CD4-positive, alpha-beta T cell treated with Interleukin-12 subunit alpha and Interleukin-12 subunit beta, for 1 hour (primary cell): ENCODE measurements at places on chromosomes 11 and 22.

- DNase-seq = no peak
These were observed 46.0 kb downstream of the CELF1 start for GRCh38 chr11:47506795-47507562.

DNA sequence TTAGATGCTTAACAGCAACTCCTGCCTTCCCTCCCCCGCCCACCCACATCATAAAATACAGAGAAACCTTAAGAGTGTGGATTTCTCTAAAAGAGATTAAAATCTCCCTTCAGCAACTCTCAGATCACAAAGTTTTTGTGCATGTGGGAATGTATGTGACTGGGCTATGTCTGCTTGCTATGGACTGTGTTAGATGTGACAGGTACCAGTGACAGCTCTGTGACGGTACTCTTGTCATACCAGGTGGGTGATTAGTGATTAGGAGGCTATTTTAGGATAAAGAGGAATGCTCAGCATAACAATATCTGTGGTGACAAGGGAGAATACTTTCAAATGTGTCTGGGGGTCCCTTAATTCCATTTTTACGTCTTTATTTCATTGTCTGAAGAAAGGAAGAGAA, 60.2 kb downstream of the SYT9 start:
- no peak for DNase-seq

DNA sequence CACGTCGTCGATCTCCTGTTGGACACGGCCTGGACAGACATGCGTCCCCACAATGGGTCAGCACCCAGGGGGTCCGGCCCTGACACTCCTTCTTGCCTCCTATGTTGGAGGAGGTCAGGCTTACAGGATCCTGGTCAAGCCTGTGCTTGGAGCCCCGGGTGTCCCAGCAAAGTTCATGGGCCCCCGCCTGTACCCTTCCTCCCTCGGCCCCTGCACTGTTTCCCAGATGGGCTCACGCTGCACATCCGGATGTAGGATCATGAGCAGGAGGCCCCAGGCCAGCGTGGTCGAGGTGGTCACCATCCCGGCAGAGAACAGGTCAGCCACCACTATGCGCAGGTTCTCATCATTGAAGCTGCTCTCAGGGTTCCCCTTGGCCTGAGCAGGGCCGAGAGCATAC, 3.0 kb downstream of the CYP2D6 start:
- no peak for DNase-seq

GRCh38 chr11:47948137-47948536, 32.2 kb upstream of the PTPRJ start:
- no peak for DNase-seq

DNA sequence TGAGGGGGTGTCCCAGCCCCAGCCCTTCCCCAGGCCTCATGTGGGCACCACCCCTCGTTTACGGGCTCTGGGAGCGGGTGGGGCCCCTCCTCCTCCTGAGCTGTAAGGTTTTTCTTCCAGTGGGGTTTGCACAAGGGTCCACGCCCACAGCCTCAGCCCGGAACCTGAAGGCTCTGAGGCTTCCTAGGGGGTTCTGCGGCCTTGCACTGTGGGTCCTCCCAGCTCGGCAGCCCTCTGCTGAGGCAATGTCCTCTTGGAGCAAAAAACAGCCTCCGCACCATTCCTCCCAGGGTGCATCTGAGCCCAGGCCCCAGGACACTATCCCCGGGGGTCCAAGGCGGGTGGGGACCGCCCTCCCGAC, 14.1 kb downstream of the H19 start:
- DNase-seq = no peak

DNA sequence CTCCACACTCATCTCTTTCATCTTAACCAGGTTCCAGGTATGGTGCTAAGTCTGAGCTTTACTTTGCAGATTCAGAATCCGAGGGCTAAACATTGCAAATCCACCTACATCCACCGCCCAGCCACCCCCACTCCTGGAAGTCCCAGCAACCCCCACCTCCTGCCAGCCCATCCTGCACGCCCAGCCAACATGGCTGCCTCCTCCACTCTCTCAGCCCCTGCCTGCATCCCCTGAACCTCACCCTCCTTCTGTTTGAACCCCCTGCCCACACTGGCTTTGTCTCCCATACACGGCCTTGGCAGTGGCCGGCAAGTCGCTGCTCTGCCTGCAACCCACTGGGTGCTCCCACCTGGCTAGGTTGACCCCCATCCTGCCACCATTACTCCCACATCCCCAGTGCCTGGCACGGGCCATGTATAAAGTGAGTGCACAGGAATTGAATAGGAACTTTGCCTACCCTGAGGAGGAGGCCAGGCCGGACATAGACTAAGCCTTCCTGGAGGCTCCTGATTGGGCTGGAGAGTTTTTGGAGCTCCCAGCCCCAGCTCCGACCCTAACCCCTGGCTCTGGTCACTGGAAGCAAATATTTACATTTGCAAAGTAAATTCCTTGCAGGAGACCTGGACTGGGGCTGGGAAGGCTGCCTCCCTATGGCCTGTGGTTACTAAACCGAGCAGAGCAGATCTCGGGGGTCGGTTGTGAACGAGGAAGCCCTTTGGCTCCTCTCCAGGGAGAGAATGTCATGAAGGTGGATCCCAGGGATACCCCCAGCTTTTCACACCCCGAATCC, 14.4 kb downstream of the EMID1 start:
- no peak for DNase-seq

GRCh38 chr11:104899226-104899625, 966 bp upstream of the CASP12 start:
- DNase-seq = no peak

DNA sequence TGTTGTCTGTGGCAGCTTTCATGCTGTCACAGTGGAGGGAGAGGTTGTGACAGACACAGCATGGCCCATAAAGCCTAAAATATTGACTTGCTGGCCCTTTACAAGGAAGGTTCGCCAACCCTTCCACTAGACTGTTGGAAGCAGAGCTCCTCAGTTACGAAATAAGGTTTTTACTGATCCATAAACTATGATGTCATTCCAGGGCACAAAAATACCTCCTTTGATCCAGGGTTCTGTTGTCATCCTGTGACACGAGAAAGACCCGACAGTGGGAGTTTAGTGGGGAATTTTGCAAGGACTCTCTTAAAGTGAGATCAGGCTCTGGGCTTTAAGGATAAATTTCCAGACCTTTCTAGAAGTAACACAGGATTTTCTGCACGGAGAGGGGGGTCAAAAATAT, 15.7 kb downstream of the BARX2 start:
- DNase-seq = no peak

GRCh38 chr11:125063429-125064043, 431 bp downstream of the SLC37A2 start:
- no peak for DNase-seq

DNA sequence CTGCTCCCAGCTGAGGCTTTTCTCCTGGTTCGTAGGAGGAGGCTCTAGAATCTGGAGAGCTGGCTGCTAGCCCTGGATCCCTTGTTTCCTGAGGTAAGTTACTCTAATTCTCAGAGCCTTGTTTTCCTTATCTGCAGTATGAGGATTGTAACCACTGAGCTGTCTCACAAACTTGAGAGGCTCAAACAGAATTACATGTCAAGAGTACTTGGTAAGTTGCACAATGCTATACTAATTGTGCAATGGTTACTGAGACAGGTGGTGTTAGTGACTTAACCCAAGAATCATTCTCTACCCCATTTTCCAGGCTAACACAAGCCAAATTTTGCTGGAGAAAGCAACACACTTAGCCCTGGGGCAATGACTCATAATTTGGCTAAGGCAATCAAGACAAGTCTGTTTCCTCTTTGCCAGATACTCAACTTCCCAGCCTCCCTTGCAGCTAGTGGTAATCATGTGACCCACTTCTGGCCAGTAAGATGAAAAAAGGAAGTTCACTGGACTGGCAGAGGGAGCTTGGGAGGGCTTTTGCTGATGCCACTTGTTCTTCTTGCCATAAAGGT, 348.0 kb downstream of the TENM4 start:
- no peak for DNase-seq
